ENCODE measurements at places on chromosomes 5 and 9. TPM values are rescaled to one million over a fixed set of nuclear protein-coding genes. Genes with fewer than 3 reads are reported as not detected.

The TMEM174 gene
- total RNA-seq, result not detected

The CBY3 gene
- 0.71 TPM for total RNA-seq

The FBXW2 gene
- total RNA-seq, result 68.1 TPM

The ANXA2R gene
- total RNA-seq, result 3.2 TPM

The DRD1 gene
- total RNA-seq, result not detected

The DMRTA1 gene
- not detected for total RNA-seq

The F2RL1 gene
- total RNA-seq, result 1.3 TPM

The ELAVL2 gene
- not detected for total RNA-seq

The CDHR2 gene
- total RNA-seq, result 0.37 TPM

The PCDHB11 gene
- not detected for total RNA-seq
